PC-3 (cell line): ENCODE measurements at places on chromosomes 1 and 21. TPM values are rescaled to one million over a fixed set of nuclear protein-coding genes. Genes with fewer than 3 reads are reported as not detected.
A peak's percentile ranks its signal among the peaks of the same experiment; 100 is the strongest.

DNA sequence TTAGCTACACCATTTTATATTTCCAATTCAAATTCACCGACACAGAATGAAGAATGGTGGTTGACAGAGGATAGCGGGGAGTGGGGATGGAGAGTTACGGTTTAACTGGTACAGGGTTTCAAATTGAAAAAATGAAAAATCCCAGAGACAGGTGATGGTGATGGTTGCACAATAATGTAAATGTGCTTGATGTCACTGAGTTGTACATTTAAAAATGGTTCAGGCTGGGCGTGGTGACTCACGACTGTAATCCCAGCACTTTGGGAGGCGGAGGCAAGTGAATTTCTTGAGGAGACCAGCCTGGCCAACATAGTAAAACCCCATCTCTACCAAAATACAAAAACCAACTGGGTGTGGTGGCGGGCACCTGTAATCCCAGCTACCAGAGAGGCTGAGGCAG lies 31.2 kb upstream of the SHCBP1L start:
- H3K36me3 ChIP-seq, result no peaks in the 10 kb centered on the region
- no peak overlapping the region for H3K4me3 ChIP-seq
- H3K27ac ChIP-seq, result no peak overlapping the region
- H3K27me3 ChIP-seq, result no peaks in the 10 kb centered on the region
- DNase-seq, result no peak
- no peaks in the 10 kb centered on the region for H3K4me1 ChIP-seq

- no peaks in the 10 kb centered on the region for H3K36me3 ChIP-seq
- no peak overlapping the region for H3K4me3 ChIP-seq
- H3K27me3 ChIP-seq, result peaks cover 18% of the 10 kb centered on the region; the same call in 1 of the 2 replicates
- H3K27ac ChIP-seq, result no peak overlapping the region
- DNase-seq, result peak; percentile 65
Observed at GRCh38 chr21:32256873-32257620, 21.8 kb downstream of the MIS18A start.

DNA sequence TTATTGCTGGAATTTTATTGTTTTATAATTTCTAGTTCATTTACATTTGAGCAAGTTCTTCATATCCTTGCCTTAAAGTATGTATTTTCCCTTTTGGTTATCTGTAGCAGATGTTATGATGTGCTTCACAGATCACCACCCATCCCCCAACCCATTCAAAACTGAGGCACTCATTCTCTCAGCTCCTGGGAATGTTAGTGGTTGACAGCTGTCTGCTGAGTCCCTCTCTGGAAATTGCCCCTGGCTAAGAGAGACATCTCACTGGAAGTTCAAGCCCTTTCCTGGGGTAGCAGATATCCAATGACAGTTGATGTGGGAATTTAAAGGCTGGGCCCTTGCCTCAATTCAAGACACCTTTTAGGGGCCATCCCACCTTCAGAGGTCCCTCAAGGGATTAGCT lies 4.3 kb upstream of the DPYD start:
- H3K4me3 ChIP-seq, result no peak overlapping the region
- no peaks in the 10 kb centered on the region for H3K27me3 ChIP-seq
- no peak overlapping the region for H3K27ac ChIP-seq
- no peaks in the 10 kb centered on the region for H3K36me3 ChIP-seq

GRCh38 chr1:100834777-100835660 lies 59.6 kb downstream of the EXTL2 start:
- peak; percentile 33 for DNase-seq
- no peak overlapping the region for H3K27ac ChIP-seq
- H3K4me1 ChIP-seq, result no peaks in the 10 kb centered on the region

DNA sequence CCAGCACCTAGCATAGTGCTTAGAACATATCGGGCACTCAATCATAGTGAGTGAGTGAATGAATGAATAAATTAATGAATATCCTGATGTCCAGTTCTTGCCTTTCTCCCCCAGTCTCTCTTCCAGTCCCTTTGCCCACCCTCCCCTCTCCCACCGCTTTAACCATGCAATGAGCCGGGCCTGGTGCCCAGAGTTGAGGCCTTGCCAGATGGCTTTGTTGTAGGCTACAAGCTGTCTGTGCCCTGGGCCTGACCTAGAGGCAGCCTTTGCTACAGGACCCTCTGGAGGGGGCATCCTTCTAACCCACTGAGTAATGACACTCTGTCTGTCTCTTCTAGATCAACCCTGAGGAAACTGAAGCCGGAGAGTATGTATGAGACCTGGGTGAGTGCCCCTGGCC lies 6.9 kb downstream of the CASQ1 start:
- no peak overlapping the region for H3K4me3 ChIP-seq
- H3K36me3 ChIP-seq, result no peaks in the 10 kb centered on the region
- no peak for DNase-seq
- H3K27me3 ChIP-seq, result no peaks in the 10 kb centered on the region
- H3K4me1 ChIP-seq, result peaks cover 9% of the 10 kb centered on the region; the same call in 1 of the 2 replicates

DNA sequence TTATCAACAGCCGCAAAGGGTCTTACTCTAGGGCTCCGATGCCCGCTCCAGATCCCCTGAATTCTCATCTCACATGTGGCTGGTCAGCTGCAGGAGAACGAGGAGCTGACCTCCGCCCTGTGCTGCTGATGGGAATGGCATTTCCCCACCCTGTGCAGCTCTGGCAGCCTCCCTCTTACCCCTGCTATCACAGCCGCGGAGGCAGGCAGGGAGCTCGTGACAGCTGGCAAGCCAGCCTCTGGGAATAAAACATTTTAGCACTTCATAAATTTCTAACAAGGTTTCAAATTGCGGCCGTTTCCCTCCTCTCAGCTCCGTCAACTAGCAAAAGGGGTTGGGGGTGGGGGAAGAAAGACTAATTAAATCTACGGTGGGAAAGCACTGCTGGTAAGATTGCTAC lies 81.1 kb downstream of the DSCAM start:
- no peaks in the 10 kb centered on the region for H3K4me1 ChIP-seq
- H3K27me3 ChIP-seq, result no peaks in the 10 kb centered on the region
- H3K36me3 ChIP-seq, result no peaks in the 10 kb centered on the region
- H3K27ac ChIP-seq, result no peak overlapping the region
- DNase-seq, result no peak

DNA sequence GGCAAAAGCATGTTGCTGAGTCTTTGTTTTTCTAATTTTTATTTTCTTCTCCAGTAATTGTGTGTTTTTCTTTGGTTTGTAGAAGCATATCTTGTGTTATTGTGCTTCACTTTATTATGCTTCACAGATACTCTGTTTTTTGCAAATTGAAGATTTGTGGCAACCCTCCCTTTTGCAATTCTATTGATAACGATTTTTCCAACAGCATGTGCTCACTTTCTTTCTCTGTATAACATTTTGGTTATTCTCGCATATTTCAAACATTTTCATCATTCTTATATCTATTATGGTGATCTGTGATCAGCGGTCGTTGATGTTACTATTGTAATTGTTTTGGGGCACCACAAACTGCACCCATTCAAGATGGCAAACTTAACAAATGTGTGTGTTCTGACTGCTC lies 3.8 kb upstream of the ANGEL2 start:
- DNase-seq, result no peak
- no peaks in the 10 kb centered on the region for H3K36me3 ChIP-seq
- no peaks in the 10 kb centered on the region for H3K27me3 ChIP-seq
- no peak overlapping the region for H3K4me3 ChIP-seq
- H3K4me1 ChIP-seq, result peaks cover 33% of the 10 kb centered on the region

DNA sequence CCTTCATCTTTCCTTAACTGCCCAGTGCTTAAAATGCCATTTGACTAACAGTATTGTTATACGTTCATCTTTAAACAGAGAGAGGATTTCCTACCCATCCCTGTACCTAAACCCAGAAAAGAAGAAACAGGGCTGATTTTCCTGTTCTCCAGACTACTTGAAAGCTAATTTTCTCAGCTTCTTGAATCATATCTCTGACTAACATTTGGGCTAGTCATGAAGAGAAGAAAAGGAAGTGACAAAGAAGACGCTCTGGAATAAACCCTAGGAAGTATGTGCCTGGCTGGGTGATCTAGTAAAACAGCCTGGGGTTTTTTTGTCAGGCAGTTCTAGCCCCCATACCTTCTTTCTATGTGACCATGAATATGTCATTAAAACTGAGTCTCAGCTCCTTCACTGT lies 44.8 kb upstream of the SGIP1 start:
- no peaks in the 10 kb centered on the region for H3K36me3 ChIP-seq
- peak; percentile 69 for DNase-seq
- H3K4me3 ChIP-seq, result no peak overlapping the region
- no peak overlapping the region for H3K27ac ChIP-seq
- no peaks in the 10 kb centered on the region for H3K27me3 ChIP-seq
- H3K4me1 ChIP-seq, result peaks cover 11% of the 10 kb centered on the region

GRCh38 chr1:60130703-60131102 lies 57.1 kb upstream of the C1orf87 start:
- no peaks in the 10 kb centered on the region for H3K4me1 ChIP-seq
- H3K36me3 ChIP-seq, result no peaks in the 10 kb centered on the region
- no peak overlapping the region for H3K4me3 ChIP-seq
- H3K27ac ChIP-seq, result no peak overlapping the region
- peak; percentile 4 for DNase-seq
- peaks cover 31% of the 10 kb centered on the region for H3K27me3 ChIP-seq

- no peaks in the 10 kb centered on the region for H3K36me3 ChIP-seq
- H3K4me1 ChIP-seq, result no peaks in the 10 kb centered on the region
- no peak overlapping the region for H3K27ac ChIP-seq
- no peak for DNase-seq
- H3K27me3 ChIP-seq, result no peaks in the 10 kb centered on the region
Observed at GRCh38 chr1:6006882-6007281, 14.7 kb upstream of the NPHP4 start.

GRCh38 chr1:84467298-84467697 lies 11.8 kb upstream of the RPF1 start:
- H3K4me3 ChIP-seq, result no peak overlapping the region
- no peaks in the 10 kb centered on the region for H3K4me1 ChIP-seq
- no peaks in the 10 kb centered on the region for H3K27me3 ChIP-seq

The NBPF6 gene
- 0.07 TPM in 1 of 2 replicates, not detected in the other for total RNA-seq

The CFHR1 gene
- not detected in 2 replicates for total RNA-seq

The OR2L3 gene
- total RNA-seq, result 0.15 TPM in 1 of 2 replicates, not detected in the other

The DIRAS3 gene
- not detected in 2 replicates for total RNA-seq

The ADORA3 gene
- not detected in 2 replicates for total RNA-seq

The EFNA3 gene
- 16.2 and 23.5 TPM in 2 replicates for total RNA-seq

The CFAP298 gene
- total RNA-seq, result 96.0 and 98.6 TPM in 2 replicates

The PDZK1 gene
- total RNA-seq, result 2.3 and 4.2 TPM in 2 replicates
